ENCODE measurements at places on chromosomes 13 and 19.

GRCh38 chr13:56713656-56714055, 427.1 kb upstream of the PRR20A start:
- no peak for DNase-seq

- no peak for DNase-seq
These were observed 1.7 kb downstream of the CATSPERG start for GRCh38 chr19:38337360-38337653.

- no peak for DNase-seq
These were observed 41.7 kb downstream of the TNFSF11 start for GRCh38 chr13:42615691-42616090.

- no peak for DNase-seq
These were observed 6.9 kb downstream of the TTYH1 start for GRCh38 chr19:54422136-54422535.

DNA sequence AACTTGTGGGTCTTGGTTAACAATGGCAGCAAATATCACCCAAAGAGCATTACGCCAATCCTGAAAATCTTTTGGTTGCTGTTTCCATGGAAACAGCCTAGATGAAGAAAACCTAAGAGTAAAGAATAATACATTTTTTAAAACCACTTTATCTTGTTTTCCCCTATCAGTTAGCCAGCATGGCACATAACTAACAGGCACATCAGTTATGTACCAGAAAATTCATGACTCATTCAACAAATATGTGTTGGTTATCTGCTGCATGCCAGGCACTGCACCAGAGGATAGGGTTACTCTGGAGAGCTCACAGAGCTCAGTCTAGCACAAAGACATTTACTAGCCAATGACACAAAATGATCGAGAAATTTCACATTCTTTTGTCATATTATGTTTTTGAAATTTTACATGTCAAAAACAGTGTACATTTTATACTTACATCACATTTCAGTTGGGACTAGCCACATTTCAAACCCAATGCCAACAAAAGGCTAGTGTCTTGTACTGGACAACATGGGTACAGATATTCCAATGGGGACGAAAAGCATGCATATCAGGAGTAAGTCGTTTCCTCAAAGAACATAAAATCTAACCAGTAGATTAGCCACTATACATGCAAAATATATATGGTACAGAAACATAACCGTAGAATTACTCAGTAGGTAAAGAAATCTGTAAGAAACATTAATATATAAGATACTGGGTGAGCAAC, 20.3 kb downstream of the LNX2 start:
- DNase-seq = no peak

DNA sequence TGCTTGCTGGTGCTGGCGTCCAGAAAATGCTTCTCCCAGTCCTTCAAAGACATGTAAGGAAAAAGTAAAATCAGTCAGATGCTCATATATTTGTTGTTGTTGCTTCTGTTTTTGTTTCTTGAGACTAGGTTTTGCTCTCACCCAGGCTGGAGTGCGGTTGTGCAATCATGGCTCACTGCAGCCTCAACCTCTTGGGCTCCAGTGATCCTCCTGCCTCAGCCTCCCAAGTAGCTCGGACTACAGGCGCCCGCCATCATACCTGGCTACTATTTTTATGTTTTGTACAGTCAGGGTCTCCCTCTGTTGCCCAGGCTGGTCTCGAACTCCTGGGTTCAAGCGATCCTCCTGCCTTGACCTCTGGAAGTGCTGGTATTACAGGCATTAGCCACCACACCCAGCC, 11.0 kb upstream of the EPS15L1 start:
- DNase-seq = no peak

- DNase-seq = no peak
These were observed 14.2 kb upstream of the CFAP97D2 start for GRCh38 chr13:114164681-114165429.

DNA sequence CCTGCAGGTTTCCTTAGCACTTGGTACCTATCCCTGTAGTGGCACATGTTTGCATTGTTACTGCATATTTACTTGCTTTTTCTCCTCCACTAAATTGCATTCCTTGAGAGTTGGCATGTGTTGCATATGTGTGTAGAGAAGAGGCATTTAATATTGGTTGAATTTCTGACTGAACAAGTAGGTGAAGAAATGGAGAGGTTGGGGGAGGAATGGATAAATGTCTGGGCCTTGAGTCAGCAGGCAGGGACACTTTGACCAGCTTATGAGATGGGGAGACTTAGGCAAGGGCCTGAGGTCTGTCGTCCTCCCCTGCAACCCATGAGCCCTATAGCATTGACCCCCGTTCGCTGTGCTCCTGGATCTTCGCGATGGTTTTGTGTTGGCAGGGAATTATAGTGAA, 2.0 kb upstream of the GPR18 start:
- DNase-seq = no peak

DNA sequence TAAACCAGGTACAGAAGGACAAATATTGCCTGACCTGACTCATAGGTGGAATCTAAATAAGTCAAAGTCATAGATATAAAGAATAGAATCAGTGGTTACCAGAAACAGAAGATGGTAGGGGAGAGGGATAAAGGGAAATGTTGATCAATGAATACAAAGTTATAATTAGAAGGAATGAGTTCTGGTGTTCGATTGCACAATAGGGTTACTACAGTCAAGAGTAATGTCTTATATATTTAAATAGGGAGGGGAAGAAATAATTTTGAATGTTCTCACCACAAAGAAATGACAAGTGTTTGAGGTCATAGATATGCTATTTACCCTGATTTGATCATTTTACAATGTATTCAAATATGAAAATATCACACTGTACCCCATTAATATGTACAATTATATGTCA, 1541.2 kb downstream of the SLITRK1 start:
- DNase-seq = no peak

GRCh38 chr13:38670627-38671026, 16.2 kb upstream of the FREM2 start:
- no peak for DNase-seq

- no peak for DNase-seq
These were observed 1.9 kb downstream of the ZNF493 start for GRCh38 chr19:21398851-21399250.

DNA sequence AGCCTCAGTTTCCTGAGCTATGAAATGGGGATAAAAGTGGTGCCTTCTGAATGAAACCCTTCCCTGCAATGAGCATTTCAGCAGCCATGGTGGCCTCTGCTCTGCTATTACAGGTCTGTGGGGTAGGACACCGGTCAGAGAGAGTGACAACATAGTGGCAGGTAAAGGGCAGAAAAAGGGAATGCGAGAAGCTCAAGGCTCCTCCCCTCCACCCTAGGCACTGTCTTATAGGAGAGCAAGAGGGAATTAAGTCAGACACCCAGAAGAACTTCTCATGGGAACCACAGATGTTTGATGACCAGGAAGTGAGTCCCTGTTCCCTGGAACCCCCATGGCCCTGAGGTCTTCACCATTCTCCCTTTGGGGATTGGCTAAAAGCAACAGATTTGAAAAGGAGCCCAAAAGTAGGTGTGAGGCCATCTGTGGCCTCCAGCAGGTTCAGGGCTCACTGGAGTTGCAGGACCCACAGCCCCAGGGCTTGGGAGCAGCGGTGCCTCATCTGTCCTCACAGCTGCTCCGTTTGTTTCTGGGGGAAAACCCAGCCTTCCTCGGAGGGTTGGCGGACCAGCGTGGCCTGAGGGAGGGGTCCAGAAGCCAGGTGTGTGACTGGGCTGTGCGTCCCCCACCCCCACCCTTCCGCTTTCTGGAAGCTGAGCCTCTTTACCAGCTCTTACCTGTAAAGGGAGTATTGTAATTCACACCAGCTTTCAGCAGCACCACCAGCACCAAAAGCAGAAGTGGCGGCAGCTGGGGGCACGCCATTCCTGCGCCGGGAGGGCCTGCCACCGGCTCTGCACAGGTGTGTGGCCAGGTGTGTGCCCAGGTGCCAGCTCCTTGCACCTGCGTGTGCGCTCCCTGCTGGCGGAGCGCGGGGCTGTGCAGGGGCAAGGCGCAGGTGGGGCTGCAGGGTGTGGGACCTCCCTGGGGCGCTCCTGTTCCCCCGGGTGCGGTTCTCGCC, 19.4 kb downstream of the IQCN start:
- DNase-seq = no peak

GRCh38 chr13:39876258-39876657, 220.8 kb downstream of the COG6 start:
- no peak for DNase-seq

GRCh38 chr13:31437975-31438374, 238.2 kb downstream of the B3GLCT start:
- DNase-seq = no peak

GRCh38 chr13:34657716-34658115, 284.4 kb upstream of the NBEA start:
- no peak for DNase-seq

GRCh38 chr19:29963576-29963975, 21.5 kb downstream of the URI1 start:
- no peak for DNase-seq

- peak; percentile 52 for DNase-seq
These were observed at the start of gene KLF12 for GRCh38 chr13:74134221-74134776. KLF12 (minus strand) TSS chr13:74134404.

DNA sequence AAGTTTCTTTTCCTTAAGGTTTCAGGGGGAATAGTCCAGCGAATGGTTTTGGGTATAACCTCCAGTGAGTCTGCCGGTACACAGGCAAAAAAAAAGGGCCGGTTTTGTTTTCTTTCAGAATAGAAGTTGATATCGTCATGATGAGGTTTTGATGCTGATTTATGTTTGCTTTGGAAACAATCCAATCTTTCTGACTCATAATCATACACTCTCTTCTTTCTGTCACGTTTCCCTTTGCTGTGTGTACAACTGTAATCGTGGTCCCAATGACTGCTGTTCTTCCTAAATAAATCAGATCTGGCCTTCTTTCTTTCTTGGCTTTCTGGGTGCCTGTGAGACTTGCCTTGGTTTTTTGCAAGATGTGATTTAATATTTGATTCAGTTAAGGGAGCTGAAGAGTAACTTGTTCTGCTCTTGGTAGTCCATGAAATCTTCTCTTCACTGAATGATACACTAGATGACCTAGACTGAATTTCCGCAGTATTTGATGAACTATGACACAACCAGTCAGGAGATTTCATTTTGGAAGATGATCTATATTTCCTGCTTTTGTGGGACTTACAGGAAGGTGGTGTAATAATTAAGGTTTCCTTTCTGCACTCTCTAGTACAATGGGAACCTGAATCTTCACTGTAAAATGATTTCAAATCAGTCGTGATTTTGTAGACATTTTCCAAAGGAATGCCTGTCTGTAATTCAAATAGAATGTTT, 34.9 kb upstream of the METTL21C start:
- DNase-seq = no peak

GRCh38 chr13:30832845-30833332, 73.2 kb upstream of the MEDAG start:
- no peak for DNase-seq

- no peak for DNase-seq
These were observed 71.2 kb upstream of the ADGRE5 start for GRCh38 chr19:14310055-14310454.

GRCh38 chr19:47539747-47540311, 25.0 kb upstream of the NAPA start:
- DNase-seq = no peak

- DNase-seq = no peak
These were observed 12.5 kb upstream of the TNFSF9 start for GRCh38 chr19:6518145-6518911.

DNA sequence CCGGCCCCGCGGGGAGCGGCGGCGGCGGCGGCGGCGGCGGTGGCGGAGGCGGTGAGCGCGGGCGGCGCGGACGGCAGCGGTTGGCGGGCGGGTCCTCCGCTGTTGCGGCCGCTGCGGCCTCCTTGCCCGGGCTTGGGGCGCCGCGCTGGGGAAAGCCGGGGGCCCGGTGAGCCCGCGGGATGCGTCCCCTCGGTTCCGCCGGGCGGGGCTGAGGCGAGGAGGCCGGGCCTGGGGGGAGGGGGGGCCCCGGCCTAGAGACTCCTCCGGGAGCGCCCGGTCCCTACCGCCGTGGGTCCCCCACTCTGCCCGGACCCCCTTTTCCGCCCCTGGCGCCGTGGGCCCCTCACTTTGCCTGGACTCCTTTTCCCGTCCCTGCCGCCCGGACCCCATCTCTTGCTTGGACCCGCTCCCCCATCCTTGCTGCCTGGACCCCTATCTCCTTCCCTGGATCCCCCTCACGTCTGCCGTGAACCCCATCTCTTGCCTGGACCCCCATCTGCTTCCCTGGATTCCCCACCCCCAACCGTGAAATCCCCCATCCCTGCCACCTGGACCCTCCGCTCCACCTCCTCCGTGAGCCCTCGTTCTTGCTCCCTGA, 28.6 kb upstream of the NDUFS7 start:
- DNase-seq = no peak

GRCh38 chr13:49366841-49367240, 77.0 kb downstream of the CAB39L start:
- DNase-seq = no peak

DNA sequence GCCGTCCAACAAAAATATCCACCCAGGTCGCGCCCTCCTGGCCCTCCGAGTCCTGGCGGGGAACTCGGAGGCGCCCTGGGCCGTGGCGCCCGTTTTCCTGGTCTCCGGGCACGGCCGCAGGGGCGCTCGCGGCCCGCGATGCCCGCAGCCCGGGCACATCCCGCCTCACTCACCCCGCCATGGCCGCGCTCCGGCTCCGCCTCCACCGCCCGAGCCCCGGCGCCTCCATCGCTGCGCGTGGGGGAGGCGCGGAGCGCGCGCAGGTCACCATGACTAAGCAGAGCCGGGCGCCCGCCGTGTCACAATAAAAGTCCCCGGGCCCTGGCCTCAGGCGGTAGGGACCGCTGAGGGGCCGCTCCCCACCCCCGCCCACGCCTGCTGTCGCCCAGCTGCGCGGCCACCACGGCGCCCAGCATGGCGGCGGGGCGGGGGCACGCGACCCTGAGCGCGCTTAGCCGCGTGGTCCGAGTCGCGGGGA, 593 bp downstream of the KEAP1 start:
- DNase-seq = peak; percentile 87

DNA sequence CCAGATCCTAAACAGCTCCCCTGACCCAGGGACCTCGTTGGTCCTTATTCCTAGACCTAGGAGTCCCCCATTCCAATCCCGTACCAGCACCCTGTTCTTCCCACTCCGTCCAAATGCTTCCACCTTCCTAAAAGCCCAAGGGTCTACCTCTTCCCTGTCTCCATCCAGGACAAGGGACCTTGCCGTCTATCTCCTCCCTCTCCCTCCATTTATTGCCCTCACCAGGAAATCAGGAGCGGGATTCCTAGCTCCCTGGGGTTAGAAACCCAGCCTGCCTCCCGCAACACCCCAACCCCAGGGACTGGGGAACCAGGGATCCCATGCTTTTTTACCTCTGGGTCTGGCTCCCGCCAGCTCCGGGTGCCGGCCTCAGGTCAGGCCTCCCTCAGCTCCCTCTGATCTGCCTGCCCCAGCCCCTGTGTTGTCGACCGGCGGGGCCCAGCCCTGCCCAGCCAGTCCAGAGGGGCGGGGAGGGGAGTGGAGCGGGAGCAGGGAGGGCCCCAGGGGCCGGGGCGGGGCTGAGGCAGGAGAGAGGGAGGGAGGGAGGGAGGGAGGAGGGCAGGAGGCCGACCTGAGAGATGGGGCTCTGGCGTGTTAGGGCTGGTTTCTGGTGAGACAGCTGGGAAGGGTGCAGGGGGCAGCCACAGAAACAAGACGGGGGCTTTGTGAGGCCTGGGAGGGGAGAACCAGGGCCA, at the start of gene B3GNT8:
Gene B3GNT8, minus strand, starts transcription at position 423 of the 695 bp plus-strand sequence. CDS start 596 bp downstream, outside the sequence.
- DNase-seq = no peak

GRCh38 chr19:2223959-2224358, 12.2 kb downstream of the PLEKHJ1 start:
- DNase-seq = no peak

All from globus pallidus (tissue), 1 donor.